ENCODE measurements at places on chromosomes 3 and 15. TPM values are rescaled to one million over a fixed set of nuclear protein-coding genes. Genes with fewer than 3 reads are reported as not detected.

GRCh38 chr3:174541708-174542315 lies 317.3 kb upstream of the NAALADL2 start:
- no peaks in the 10 kb centered on the region for H3K27me3 ChIP-seq
- no peaks in the 10 kb centered on the region for H3K36me3 ChIP-seq
- no peak overlapping the region for H3K27ac ChIP-seq

- peaks cover 78% of the 10 kb centered on the region for H3K36me3 ChIP-seq
- H3K4me1 ChIP-seq: no peaks in the 10 kb centered on the region
- H3K27me3 ChIP-seq: no peaks in the 10 kb centered on the region
- no peak overlapping the region for H3K27ac ChIP-seq
- no peak overlapping the region for H3K4me3 ChIP-seq
These were observed 16.8 kb upstream of the CCNDBP1 start for GRCh38 chr15:43168192-43169107.

- no peak for DNase-seq
- no peaks in the 10 kb centered on the region for H3K4me1 ChIP-seq
- H3K27me3 ChIP-seq: peaks cover 18% of the 10 kb centered on the region
- no peak overlapping the region for H3K4me3 ChIP-seq
- H3K27ac ChIP-seq: no peak overlapping the region
These were observed 13.5 kb upstream of the SEC13 start for GRCh38 chr3:10334459-10334858.

DNA sequence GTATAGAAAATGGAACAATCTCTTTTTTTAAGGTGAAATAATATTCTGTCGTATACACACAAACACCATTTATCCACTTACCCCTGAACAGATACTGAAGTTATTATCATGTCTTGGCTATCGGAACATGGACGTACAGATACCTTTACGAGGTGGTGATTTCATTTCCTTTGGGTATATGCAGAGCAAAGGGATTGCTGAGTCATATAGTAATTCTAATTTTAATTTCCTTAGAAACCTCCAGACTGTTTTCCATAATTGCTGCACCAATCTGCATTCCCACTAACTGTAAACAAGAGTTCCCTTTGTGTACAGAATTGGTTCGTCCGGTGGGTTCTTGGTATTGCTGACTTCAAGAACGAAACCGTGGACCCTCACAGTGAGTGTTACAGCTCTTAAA lies 179.4 kb downstream of the SHOX2 start:
- no peaks in the 10 kb centered on the region for H3K27me3 ChIP-seq
- H3K27ac ChIP-seq: no peak overlapping the region
- H3K36me3 ChIP-seq: no peaks in the 10 kb centered on the region
- H3K4me3 ChIP-seq: no peak overlapping the region

DNA sequence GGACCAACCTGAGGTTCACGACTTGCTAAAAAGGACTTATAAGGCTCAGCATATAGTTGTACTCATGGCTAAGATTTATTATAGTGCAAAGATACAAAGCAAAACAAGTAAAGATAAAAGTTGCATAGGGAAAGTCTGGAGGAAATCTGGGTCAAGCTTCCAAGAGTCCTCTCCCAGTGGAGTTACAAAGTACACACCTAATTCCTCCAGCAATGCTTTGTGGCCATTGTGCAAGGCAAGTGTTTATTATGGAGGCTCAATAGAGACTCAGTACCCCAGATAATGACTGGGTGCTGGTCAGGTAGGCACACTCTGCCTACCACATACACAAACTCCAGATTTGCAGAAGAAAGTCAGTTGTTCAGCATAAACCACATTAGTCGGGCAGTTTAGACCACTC lies 22.9 kb downstream of the LNP1 start:
- no peaks in the 10 kb centered on the region for H3K36me3 ChIP-seq
- no peak for DNase-seq
- no peak overlapping the region for H3K4me3 ChIP-seq
- no peaks in the 10 kb centered on the region for H3K4me1 ChIP-seq

GRCh38 chr3:140920029-140920428 lies 21.6 kb upstream of the SLC25A36 start:
- DNase-seq: no peak
- no peak overlapping the region for H3K4me3 ChIP-seq
- no peaks in the 10 kb centered on the region for H3K36me3 ChIP-seq
- H3K27ac ChIP-seq: no peak overlapping the region
- H3K4me1 ChIP-seq: no peaks in the 10 kb centered on the region

Gene GOLGA8H
- 0.55 TPM for total RNA-seq

DNA sequence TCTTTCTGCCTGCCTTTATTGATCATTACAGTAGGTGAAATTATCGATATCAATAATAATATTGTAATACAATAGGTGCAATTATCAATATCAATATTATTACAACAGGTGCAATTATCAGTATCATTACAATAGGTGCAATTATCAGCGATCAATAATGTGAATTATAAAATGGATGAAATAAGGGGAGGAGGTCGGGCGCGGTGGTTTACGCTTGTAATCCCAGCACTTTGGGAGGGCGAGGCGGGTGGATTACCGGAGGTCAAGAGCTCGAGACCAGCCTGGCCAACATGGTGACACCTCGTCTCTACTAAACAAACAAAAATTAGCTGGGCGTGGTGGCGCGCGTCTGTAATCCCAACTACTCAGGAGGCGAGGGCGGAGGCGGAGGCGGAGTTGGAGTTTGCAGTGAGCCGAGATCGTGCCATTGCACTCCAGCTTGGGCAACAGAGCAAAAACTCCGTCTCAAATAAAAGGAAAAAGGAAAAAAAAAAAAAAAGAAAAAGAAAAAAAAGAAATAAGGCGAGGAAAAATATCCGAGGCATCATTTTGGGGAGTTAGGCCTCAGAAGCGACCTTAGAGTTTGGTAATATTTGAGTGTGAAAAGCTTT lies 611 bp upstream of the BNIP2 start:
- peak overlapping the region; percentile 95 for H3K4me3 ChIP-seq
- H3K36me3 ChIP-seq: no peaks in the 10 kb centered on the region
- H3K27me3 ChIP-seq: no peaks in the 10 kb centered on the region
- H3K27ac ChIP-seq: peak overlapping the region; percentile 99
- H3K4me1 ChIP-seq: peaks cover 18% of the 10 kb centered on the region

Gene HYAL2
- total RNA-seq: 171 TPM

DNA sequence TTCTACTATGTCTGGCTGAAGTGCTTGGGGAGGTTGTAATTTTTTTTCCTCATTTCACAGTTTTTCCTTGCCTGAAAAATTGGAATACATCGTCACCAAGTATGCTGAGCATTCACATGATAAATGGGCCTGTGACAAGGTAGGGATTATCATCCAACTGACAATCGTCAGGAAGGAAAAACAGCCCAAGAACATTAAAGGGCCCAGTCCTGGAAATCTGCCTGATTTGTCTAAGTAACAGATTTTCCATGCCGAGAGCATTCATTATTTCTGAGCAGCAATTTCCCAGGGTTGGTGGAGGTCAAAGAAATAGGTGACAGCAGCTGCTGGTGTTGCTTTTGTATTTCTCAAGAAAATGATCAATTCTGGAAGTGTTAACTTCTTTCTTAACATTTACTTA lies 226.0 kb upstream of the CHRM5 start:
- no peak overlapping the region for H3K4me3 ChIP-seq
- H3K27ac ChIP-seq: no peak overlapping the region
- no peaks in the 10 kb centered on the region for H3K36me3 ChIP-seq
- H3K27me3 ChIP-seq: no peaks in the 10 kb centered on the region
- no peaks in the 10 kb centered on the region for H3K4me1 ChIP-seq

Gene CELF6
- 1.3 TPM for total RNA-seq

DNA sequence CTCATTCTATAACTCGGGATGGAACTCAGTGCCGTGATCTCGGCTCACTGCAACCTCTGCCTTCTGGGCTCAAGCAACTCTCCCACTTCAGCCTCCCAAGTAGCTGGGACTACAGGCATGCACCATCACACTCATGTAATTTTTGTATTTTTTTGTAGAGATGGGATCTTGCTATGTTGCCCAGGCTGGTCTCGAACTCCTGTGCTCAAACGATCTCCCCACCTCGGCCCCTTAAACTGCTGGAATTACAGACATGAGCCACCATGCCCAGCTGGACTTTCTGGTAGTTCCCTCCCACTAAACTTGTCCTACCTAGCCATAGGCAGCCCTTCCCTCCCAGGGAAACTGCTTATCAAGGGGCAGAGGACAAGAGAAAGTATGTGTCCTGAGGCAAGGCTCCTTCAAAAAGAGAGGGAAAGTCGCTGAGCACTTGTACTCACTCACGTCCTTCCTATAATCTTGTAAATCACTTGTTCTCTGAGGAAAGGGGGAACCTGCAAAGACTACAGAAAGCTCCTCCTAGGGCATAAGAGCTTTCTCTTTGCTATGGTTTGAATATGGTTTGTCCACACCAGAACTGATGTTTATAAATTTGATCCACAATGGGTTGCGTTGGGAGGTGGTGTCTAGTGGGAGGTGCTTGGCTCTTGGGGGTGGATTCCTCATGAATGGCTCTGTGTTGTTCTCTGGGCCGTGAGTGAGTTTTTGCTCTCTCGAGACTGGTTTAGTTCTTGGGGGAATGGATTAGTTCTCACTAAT lies 13.6 kb upstream of the TBL1XR1 start:
- no peaks in the 10 kb centered on the region for H3K27me3 ChIP-seq
- no peaks in the 10 kb centered on the region for H3K36me3 ChIP-seq
- H3K4me1 ChIP-seq: peaks cover 4% of the 10 kb centered on the region
- H3K27ac ChIP-seq: no peak overlapping the region
- DNase-seq: no peak
- no peak overlapping the region for H3K4me3 ChIP-seq

Gene VPS13C
- total RNA-seq: 83.7 TPM

Gene SAMD7
- total RNA-seq: not detected

- peak; percentile 83 for DNase-seq
- no peak overlapping the region for H3K4me3 ChIP-seq
- peaks cover 5% of the 10 kb centered on the region for H3K4me1 ChIP-seq
- peak overlapping the region; percentile 14 for H3K27ac ChIP-seq
- no peaks in the 10 kb centered on the region for H3K36me3 ChIP-seq
These were observed 142.7 kb downstream of the ALDH1A2 start for GRCh38 chr15:57922776-57923175.

DNA sequence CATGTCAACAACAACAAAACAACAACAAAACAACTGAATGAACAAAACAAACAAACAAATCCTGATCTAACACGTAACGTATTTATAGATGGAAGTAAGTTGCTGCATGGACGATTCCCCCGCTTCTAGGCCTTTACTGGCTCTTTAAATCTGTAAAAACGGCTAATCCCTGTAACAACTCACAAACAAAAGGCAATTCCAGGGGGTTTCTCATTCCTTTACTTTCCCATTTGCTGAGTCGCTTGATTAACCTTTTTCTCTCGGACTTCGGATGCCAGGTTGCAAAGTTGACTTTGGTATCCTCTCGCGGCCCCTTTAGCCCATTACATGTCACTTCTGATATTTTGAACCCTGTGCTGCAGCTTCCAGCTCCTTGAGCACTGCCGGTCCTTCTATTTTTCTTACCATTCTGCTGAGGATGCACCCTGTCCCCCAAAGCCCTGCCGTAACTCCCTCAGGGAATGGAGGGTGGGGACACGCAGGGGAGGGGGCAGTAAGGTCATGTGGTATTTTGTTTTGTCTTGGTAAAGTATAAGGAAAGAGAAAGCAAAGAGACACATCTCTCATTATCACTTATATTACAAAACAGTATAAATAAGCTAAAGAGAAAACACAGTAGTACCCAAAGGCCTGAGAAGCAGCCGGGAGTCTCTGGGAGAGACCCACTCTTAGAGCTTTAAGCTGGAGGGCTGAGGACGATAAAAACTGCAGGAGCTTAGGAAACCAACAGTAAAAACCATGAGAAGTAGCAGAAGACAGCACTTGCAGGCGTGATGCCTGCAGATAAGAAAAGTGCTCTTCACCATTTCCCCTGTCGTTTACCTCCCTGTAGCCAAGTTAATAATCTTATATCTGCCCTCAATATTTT lies 457.8 kb upstream of the ZNF717 start:
- DNase-seq: no peak
- no peaks in the 10 kb centered on the region for H3K36me3 ChIP-seq
- no peaks in the 10 kb centered on the region for H3K4me1 ChIP-seq
- no peaks in the 10 kb centered on the region for H3K27me3 ChIP-seq
- no peak overlapping the region for H3K27ac ChIP-seq
- no peak overlapping the region for H3K4me3 ChIP-seq

DNA sequence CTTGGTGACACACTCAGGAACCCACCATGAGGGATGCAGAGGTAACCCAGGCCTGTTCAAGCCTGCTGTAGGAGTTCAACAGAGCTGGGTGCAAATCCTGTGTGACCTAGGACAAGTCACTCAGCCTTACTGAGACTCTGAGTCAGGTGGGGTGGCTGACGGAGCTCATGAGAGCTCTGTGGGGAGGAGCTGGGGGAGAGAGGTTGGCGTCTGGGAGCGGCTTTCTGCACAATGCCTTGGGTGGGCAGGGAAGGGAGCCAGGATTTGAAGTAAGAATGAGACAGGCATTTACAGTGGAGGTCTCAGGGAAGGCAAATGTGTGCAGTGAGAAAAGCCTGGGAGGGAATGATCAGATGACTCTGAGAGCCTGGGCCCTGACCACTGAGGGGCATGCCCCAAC lies 18.3 kb downstream of the C3orf18 start:
- no peak for DNase-seq
- H3K4me1 ChIP-seq: no peaks in the 10 kb centered on the region
- no peak overlapping the region for H3K27ac ChIP-seq
- no peaks in the 10 kb centered on the region for H3K36me3 ChIP-seq
- no peaks in the 10 kb centered on the region for H3K27me3 ChIP-seq

Gene PARP6
- total RNA-seq: 60.5 TPM

DNA sequence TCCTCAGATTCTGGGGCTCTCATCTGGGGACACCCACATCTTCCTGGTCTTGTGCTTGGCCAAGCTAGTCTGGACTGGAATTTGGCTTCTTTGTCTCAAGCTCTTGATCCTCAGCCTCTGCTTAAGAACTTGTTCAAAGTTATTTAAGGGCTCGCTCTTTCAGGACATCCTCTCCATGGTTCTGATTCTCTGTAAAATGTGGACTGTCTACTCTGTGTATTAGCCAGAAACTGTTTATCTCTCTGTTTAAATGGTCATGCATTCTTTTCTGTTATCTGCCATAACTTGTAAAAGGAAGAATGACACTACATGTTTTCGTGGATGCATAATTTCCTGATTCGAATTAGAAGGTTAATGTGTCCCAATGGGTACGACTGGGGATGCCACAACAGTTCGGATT lies 79.4 kb downstream of the COL6A5 start:
- H3K4me1 ChIP-seq: no peaks in the 10 kb centered on the region
- H3K27ac ChIP-seq: no peak overlapping the region
- no peaks in the 10 kb centered on the region for H3K36me3 ChIP-seq
- no peak overlapping the region for H3K4me3 ChIP-seq
- no peaks in the 10 kb centered on the region for H3K27me3 ChIP-seq

DNA sequence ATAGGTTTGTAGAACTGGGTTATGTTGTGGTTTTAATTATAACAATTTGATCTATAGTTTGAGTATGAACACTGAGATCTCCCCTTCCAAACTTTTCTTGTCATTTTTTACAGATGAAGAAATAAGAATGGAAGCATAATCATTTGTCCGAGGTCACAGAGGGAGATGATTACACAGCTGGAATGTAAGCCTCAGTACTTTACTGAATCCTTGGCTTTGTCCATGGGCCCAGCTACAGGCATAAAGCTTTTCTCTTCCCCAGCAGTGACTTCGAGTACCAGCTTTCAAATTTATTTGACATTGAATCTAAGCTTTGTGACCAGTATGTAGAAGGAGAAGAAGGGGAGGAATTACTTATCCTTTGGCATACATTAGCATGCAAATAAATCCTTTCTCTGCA lies 80.9 kb upstream of the DCBLD2 start:
- H3K27ac ChIP-seq: no peak overlapping the region
- H3K36me3 ChIP-seq: no peaks in the 10 kb centered on the region
- no peak for DNase-seq
- H3K27me3 ChIP-seq: no peaks in the 10 kb centered on the region
- no peaks in the 10 kb centered on the region for H3K4me1 ChIP-seq

Gene CPNE9
- total RNA-seq: not detected
